ENCODE measurements at places on chromosomes 11 and 22.

DNA sequence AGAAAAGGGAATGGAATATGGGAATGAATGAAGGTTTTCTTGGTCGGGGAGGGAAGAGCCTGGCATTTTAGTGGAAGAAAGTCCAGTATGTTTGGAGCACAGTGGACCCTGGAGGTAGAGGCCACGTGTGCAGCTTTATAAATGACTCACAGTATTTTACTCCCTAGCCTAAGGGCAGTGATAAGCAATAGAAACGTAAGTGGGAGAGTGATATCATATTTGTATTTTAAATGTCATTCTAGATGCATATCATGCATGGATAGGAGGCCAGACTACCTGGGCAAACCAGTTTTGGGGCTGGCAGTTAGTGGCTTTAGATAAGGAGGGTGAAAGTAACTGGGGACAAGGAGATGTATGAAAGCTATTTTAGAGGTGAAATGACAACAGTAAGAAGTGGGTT lies 174.1 kb downstream of the ARHGAP42 start:
- DNase-seq, result no peak

DNA sequence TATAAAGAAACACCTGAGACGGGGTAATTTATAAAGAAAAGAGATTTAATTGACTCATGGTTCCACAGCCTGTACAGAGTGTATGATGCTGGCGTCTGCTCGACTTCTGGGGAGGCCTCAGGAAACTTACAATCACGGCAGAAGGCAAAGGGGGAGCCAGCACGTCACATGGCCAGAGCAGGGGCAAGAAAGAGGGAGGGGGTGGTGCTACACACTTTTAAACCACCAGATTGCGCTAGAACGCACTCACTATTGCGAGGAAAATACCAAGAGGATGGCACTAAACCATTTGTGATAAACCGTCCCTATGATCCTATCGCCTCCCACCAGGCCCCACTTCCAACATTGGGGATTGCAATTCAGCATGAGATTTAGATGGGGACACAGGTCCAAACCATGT lies 79.7 kb upstream of the CARD18 start:
- DNase-seq, result no peak

- no peak for DNase-seq
These were observed 18.4 kb downstream of the PHF21A start for GRCh38 chr11:46102843-46103242.

- DNase-seq, result no peak
These were observed 26.1 kb upstream of the CELSR1 start for GRCh38 chr22:46563381-46564083.

- DNase-seq, result no peak
These were observed 6.2 kb downstream of the LRRC74B start for GRCh38 chr22:21051831-21052400.

GRCh38 chr11:109480251-109480650 lies 58.3 kb downstream of the C11orf87 start:
- DNase-seq, result no peak

GRCh38 chr11:95584180-95584579 lies 205.4 kb downstream of the FAM76B start:
- DNase-seq, result no peak

DNA sequence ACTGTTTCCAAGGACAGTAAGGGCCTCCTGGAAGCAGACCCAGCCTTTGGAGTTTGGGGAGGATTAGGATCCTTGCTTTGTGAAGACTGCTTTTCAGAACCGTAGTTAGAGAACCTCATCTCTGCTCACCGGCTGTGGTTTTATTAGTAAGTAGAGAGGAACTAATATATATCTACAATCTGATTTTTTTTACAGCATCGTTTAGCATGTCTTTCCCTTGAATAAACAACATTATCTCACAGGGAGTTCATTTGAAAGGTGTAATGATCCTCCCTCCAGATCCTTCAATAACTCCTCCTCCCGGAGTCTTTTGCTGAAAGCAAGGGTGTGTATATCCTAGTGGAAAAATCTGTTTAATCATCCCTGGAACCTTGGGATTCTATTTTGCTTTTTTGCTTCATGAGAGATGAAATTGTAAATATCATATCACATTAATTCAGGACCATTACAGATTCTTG lies 132.7 kb downstream of the DBX1 start:
- DNase-seq, result no peak

GRCh38 chr22:45265535-45265934 lies 19.2 kb upstream of the UPK3A start:
- DNase-seq, result no peak

- no peak for DNase-seq
These were observed 8.9 kb upstream of the SAMM50 start for GRCh38 chr22:43946384-43946667.

- no peak for DNase-seq
These were observed 2.8 kb downstream of the PDGFB start for GRCh38 chr22:39241794-39242594.

- DNase-seq, result no peak
These were observed 1.5 kb downstream of the DDX10 start for GRCh38 chr11:108666373-108666772.

DNA sequence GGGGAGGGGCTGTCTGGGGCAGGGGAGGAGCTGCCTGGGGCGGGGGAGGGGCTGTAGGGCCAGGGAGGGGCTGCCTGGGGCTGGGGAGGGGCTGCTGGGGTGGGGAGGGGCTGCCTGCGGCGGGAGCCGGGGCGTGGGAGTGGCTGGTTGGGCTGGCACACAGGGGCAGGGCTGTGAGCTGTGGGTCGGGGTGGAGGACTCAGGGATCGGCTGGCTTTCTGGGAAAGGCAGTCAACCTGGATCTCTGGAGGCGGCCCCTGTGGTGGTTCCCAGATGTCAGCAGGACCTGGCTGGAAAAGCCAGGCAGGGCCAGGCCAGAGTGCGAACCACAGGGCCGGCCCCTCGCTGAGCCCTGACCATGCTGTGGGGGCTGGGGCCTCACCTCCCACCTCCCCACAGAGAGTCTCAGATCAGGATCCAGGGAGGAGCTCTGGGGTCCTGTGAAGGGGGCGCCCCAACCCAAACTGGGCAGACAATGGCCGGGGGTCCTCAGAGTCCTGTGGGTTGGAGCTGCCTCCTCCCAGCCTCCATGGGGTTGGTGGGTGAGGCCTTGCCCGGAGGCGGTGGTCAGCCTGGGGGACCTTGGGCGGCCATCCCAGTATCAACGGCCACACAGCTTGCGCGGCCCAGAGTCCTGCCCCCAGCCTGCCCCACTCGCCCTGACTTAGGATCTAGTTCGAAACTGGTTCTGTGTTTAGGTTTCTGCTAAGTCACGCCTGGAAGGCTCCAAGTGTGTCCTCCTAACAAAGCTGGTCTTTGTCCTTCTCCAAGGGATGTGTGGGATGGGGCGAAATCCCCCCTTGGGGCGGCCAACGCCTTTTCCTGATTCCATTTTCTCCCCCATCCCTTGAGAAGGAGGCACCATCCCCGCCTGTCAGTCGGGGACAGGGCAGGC lies 1.9 kb downstream of the MUC5B start:
- DNase-seq, result no peak

DNA sequence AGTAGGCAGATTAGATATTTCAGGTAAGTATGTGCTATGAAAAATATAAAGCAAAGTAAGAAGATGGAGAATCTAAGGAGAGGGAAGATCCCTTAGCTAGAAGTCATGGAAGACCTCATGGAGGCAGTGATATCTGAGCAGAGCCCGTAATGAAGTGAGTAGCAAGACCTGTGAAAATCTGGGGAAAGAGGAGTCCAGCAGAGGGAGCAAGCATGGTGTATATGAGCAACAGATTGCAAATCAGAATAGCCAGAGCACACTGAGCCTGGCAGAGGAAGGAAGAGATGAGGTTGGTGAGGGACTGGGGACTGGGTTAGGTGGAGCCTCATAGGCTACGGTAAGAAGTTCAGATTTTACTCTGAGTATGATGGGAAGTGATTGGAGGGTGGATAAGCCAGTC lies 9.4 kb downstream of the LHFPL7 start:
- DNase-seq, result no peak

DNA sequence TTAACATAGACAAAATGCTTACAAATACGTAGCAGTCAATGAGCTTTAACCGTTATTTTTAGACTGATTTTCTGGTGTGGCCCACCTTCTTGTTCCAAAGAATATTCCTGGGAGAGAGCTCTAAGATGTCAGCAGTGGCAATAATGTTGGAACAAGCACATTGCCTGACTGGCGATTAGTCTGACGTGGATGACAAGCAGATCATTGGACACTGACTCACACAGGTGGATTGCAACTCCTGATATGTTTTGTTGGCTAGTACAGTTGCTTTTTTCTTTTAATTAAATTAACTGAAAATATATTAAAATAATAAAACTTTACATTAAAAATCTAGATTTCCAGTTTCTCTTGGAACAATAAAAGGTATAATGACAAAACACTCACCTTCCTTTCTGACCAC lies 78.0 kb downstream of the TENM4 start:
- no peak for DNase-seq

DNA sequence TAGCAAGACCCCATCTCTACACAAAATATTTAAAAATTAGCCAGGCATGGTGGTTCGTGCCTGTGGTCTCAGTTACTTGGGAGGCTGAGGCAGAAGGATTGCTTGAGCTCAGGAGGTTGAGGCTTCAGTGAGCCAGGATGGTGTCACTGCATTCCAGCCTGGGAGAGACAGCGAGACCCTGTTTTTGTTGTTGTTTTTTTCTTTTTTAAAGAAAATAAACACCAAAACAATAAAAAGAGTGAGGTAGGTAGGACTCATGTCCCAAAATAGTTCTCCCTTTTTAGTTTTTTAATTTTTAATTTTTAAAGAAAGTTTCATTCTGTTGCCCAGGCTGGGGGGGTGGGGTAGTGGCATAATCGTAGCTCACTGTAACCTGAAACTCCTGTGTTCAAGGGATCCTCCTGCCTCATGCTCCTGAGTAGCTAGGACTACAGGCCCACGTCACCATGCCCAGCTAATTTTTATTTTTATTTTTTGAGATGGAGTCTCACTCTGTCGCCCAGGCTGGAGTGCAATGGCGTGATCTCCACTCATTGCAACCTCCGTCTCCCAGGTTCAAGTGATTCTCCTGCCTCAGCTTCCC lies 25.5 kb upstream of the MALAT1 start:
- DNase-seq, result no peak

- no peak for DNase-seq
These were observed 21.3 kb upstream of the DRG1 start for GRCh38 chr22:31378123-31378522.

GRCh38 chr11:113974741-113975470 lies at the start of gene HTR3A:
HTR3A (plus strand) TSS chr11:113975108; CDS start chr11:113975326, 218 bp downstream.
- peak; percentile 56 for DNase-seq

DNA sequence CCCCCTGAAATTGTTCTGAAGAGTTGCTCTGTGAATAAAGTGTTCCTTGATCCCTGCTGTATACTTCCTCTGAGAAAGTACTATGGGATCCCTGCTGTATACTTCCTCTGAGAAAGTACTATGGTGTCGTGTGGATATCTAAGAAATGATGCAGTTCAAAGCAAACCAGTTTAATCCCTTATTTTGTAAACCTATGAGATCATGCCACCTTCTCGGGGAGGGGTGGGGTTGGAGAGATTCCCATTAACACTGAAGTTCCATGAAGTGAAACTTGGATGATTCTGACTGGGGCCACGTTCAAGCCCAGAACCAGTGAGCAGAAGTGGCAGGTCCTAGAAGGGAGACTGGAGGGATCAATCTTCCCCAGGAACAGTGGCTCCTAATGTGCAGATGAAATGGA lies 13.0 kb upstream of the TP53AIP1 start:
- DNase-seq, result no peak

DNA sequence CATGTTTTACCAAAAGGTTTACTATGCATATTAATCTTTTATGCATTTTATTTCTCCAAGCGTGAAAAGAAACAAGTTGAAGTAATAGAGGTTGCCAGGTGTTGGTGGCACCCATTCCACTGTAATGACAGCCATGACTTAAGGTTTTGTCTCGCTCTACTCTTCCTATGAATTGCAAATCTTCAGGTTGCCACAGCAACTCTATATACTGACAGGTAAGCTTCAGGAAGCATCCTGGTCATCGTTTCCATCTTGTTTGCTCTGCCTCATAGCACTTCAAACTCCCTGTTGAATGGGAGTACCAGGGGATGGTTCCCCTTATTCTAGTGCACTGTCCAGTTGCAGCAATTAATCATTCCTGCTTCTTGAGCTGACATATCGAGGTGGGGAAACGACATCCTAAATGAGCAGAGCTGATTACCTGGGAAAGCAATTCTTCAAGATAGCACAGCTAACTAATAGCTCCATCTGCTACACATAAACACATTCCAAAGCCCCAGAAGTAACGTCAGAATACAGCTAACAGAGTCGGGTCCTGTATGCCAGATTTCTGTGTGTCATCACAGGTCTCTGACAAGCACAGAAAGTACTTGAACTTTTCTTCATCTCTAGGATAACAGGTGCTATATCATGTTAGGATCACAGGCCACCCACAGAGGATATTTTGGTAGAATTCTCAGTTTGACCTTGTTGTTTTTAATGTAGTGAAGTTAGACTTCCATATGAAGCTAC lies 80.3 kb downstream of the CADM1 start:
- DNase-seq, result no peak

DNA sequence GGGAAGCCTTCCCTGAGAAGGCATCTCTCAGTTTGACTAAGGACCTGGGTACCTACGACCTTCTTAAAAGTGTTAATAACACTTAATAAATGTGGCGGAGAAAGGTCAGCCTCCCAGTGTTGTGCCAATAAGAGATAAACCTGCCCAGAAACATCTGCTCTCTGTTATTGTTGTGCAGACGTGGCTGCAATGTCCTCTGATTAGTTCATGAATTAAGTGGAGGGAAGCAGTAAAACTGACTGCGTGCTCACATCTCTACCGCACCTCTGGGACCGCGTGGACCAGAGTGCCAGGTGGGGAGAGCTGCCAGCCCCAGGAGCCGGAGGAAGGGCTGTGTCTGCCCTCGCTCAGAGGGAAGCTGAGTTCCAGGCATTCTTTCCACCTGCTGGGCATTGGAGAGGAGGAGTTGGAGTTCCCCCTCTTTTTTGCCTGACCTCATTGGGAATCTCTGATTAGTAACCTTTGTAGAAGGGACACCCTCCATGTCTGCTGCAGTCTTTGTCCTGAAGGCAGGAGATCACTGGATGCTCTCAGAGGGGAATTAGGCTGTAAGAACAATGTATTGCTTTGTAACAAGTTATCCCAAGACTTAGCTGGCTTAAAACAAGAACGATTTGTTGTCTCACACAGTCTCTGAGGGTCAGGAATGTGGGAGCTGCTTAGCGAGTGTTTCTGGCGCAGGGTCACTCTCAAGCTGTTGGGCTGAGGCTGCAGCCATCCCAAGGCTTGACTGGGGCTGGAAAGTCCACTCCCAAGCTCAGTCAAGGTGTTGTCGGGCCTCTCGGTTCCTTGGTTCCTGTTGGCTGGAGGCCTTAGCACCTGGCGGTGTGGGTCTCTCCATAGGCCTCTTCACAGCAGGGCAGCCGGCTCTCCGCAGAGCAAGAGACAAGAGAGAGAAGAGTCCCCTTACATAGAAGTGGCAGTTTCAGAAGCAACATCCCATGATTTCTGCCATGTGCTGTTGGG lies 247.6 kb upstream of the TBCEL start:
- no peak for DNase-seq

Data from NCI-H446 treated with DMSO at 0.1 percent for 48 hours (cell line).